Urothelium cell line (cell line): ENCODE measurements at places on chromosomes 2 and 18.

DNA sequence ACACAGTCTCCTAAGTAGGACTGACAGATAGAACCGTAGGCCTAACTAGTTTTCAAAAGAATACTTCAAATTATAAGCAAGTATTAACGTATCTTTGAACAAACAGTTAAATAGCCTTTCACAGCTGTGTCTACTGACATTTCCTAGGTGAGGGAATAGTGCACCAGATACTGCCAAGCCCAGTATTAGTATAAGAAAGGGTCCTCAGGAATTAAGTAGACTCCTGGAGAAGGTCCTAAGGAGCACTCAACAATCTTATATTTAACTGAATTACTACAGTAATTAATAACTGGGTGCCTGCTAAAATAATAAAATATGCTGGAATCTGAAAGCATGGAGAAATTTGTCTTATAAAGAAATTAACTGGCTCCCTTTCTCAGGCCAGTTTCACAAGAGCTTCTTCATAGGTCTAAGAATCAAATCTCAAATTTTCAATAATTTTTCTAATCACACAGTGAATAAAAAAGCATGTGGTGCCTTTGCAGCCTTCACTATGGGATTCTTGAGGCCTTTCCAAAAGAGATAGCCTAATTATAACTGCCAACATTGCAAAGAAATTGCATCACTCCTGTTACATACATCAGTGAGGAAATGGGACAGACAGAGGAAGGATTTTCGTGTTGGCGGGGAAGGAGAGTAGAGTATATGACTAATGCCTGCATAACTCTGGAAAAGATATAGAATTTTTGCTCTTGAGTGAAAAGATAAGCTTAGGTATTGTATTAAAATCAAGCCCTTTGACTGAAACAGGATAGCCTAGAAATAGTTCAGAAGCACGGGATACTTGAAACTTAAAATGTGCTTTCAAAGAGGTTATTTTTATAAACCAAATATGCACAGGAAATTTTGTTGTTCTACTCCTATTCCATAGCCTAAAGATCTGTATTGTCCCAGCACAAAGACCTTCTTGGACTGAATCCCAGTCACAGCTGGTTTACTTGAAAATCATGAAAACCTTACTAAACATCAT, 228.6 kb upstream of the STK17B start:
- peak; percentile 48 for DNase-seq

DNA sequence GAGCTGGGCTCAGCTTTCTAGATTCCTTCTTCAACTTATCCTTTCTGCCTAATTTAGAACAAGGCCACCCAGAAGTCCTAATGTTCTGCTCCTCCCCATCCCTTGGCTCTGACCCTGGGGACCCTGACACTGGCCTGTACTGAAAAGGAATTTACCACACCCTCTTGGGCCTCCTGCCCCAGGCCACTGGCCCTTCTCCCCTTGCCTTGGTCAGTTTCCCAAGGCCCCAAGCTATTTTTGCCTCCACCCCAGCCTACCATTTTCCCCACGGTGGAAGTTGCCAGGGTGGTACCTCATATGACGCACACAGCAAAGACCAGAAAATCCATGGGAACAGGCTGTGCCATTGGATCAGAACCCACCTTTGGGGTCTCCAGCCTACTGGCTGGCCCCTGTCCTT, 72.1 kb downstream of the ZBTB7C start:
- DNase-seq, result no peak

DNA sequence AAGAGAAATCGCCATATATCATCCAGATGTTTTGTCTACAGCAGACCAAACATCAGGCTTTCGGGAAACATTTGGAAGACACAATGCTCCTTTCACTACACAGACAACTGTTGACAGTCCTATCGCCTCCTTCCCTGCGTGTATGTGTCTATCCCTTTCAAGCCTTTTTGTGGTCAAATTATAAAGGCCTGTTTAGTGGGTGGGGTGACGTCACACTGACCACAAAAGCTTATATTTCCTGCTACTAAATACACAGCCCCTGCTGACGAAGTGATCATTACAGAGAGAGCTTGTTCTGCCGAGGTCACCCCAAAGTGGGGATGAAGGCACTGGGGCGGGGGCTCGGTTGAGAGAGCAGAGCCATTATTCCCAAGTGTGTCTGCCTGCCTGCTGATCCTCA, 302.7 kb upstream of the TNP1 start:
- DNase-seq, result peak; percentile 69

DNA sequence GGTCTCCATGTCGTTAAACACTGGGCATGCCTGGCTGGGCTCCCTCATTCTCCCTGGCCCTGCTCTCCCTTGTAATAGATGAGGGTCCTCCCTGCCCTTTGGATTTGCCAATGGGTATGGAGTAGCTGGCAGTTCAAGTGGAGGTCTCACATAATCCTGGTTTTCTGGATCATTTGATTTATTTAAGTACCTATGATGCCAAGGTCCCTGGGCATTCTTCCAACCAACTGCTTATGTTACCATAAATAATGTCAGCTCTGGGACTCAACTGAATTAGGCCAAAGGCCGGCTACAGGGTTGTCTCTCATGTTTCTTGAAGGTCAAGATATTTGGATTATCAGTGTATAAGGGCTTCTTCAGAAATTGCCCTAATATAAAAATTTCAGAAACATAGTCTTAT, 104.9 kb upstream of the LYPD6 start:
- DNase-seq, result no peak

DNA sequence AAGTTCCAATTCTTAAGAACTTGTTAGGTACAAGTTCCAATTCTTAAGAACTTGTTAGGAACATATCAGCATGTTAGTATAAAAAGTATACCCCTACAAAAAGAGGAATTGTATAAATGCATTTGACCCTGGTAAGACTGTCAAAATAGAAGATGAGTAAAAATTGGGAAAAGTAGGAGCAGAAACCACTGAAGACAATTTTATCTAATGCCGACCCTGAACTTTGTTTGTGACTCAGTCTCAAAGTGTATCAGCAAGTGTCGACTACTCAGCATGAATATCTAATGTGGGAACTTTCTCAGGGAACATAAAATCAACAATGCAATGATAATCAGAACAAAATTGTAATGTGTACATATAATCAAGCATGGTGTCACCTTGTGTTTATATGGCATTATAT, 583 bp upstream of the CD226 start:
- DNase-seq, result no peak

GRCh38 chr2:67018301-67018700, 378.8 kb upstream of the ETAA1 start:
- DNase-seq, result no peak

- DNase-seq, result no peak
Observed at GRCh38 chr2:223319601-223320000, 267.6 kb downstream of the KCNE4 start.

DNA sequence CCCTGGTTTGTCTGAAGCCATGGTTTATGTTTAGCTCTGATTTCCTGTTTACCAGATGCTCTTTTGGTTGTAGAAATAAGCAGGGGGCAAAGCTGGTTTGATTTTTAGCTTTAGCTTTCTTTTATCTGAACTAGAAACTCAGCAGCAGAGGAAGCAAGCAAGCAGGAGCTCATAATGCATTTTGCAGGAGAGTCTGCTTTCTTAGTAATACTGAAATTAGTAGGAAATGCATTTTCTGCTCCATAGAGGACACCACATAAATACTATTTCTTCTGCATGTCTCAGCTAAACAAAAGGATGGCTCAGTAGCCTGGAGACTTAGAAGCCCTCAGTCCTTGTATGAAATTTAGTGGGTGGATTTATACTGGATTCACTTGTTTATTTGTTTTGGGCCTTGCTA, 23.1 kb downstream of the DGUOK start:
- DNase-seq, result no peak

- DNase-seq, result no peak
Observed at GRCh38 chr2:110784047-110784631, 51.8 kb downstream of the ACOXL start.

DNA sequence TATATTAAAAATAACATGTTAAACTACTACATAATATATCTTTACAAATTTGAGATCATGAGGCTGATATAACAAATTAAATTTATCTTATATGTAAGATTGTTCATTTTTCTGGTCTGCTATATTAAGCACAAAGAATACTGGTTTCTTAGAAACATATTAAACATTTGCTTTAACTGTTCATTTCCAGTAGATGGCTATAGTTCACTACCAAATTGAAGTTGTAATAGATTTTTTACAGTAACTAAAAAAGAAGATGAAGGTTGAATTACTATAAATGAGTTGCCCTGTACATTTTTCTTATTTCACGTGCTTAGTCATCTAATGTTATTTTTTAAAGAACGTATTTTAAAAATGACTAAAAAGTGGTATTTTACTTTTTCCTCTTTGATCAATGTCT, 57.0 kb downstream of the ZNF407 start:
- DNase-seq, result no peak

- no peak for DNase-seq
Observed at GRCh38 chr2:238378230-238379095, 48.3 kb upstream of the ASB1 start.

DNA sequence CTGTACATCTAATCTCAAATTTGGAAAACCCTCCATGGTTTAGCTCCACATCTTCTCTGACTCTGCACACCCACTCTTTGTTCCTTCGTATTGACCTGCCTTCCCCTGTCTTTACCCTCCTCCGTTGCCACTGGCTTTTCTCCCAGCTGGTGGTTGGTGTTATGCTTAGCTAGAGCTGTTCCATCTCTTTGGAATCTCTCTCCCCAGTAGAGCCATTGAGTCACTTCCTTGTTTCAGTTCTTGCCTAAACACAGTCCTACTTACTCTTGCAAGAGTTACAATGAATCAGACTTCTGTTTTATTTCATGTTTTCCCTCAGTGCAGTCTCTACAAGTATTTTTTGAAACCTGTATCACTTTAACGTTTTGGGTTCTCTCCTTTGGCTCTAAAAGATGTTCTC, 263.9 kb downstream of the LTBP1 start:
- DNase-seq, result peak; percentile 77

- DNase-seq, result no peak
Observed at GRCh38 chr18:35451032-35451431, 46.7 kb downstream of the INO80C start.

- no peak for DNase-seq
Observed at GRCh38 chr2:30653847-30654246, 153.4 kb downstream of the CAPN13 start.
